Activated naive CD8-positive, alpha-beta T cell treated with anti-CD3 and anti-CD28 coated beads, Interleukin-2, amount 50 U/mL, for 24 hours (primary cell): ENCODE measurements at places on chromosomes 16 and 17.
A peak's percentile ranks its signal among the peaks of the same experiment; 100 is the strongest.

DNA sequence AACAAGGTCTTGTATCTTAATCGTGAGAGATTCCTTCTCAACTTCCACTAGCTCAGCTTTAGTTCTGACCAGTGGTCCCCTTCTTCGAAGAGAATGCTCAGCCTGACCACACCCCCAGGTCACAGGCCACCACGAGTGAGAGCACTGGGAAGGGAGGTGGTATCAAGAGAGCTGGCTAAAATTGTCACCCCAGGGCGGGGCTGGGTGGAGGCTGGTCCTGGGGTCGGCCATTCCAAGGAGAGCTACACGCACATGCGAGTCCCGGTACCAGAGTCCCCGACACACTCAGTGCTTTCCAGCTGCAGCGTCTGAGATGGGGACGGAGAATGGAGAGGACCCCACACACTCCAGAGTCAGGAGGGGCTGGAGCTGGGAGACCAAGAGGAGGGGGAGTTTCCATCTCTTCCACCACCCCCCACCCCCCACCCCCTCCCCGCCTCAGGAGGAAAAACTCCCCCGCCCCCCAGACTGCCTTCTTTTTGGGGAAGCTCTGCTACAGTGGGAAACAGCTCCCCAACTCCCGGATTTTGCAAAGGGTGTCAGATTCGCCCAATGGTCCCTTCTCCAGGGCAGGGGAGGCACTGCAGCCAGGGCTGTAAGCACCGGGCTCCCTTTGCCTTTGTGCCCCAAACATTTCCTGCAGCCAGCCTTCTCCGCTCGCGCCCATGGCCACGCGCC is 1.6 kb downstream of the C1QL1 start:
- H3K4me3 ChIP-seq, result no peak overlapping the region
- H3K36me3 ChIP-seq, result no peaks in the 10 kb centered on the region
- peaks cover 61% of the 10 kb centered on the region for H3K27me3 ChIP-seq
- DNase-seq, result no peak

DNA sequence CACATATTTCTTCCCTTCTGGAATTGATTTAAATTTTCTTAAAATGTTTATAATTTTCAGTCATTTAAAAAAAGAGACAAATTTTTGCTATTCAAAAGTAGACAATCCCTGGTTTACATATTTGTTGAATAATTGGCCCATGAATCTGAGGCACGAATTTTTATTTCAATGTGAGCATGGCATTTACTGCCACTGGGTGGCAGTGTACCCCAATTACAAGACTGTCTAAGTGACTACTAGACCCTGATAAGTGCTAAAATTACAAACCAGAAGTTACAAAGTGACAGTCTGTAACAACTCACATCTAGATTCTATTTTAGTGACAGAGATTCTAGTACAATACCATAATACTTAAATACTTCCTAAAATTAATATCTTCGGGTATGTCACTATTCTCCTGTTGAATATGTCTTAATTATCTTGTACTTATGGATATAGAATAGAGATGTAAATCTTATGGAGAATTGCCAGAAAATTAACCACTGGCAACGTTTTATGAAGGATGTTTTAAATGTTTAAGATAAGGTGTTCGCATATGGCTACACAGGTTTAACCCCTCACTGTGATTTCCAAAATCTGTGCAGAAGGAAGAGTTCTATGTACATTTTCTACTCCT is 235.8 kb downstream of the MAP2K4 start:
- H3K27ac ChIP-seq, result no peak overlapping the region
- peak; percentile 7 for DNase-seq
- no peak overlapping the region for H3K4me3 ChIP-seq
- H3K27me3 ChIP-seq, result no peaks in the 10 kb centered on the region
- no peaks in the 10 kb centered on the region for H3K4me1 ChIP-seq
- no peaks in the 10 kb centered on the region for H3K36me3 ChIP-seq

DNA sequence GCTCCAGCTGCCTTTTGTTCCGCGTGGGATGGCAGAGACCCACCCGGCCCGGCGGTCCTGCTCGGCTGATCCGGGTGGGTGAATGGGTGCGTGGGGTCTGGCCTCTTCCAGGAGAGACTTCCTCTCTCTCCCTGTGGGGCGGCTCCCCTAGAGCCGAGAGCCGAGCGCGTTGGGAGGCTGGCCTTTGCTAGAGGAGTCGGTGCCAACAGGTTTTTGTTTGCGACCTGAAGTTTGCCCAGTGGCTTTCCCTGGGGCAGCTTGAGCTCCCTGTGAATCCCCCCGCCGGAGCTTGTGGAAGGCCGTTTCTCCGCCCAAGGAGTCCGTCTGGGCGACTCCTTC is 970 bp downstream of the EPN2 start:
- peak overlapping the region; percentile 82 for H3K4me3 ChIP-seq
- H3K36me3 ChIP-seq, result no peaks in the 10 kb centered on the region
- no peak overlapping the region for H3K27ac ChIP-seq
- H3K27me3 ChIP-seq, result peaks cover 10% of the 10 kb centered on the region
- H3K4me1 ChIP-seq, result peaks cover 8% of the 10 kb centered on the region

DNA sequence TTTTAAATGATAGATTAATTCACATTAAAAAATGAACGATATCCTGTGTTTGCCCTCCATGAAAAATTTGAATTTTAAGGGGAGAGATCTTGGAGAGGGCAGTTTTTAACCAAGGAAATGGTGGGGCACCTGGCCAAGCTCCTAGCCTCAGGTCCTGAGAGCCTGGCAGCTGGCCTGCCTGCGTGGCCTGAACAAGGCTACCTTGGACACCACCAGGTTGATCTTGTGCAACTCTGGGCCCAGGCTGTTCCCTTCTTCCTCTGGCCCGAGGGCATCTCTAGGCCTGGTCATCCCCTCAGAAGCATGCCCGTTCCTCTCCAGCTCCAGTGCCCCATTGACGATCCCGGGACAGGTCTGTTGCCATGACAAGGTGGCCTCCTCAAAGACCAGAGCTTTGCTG is 33.4 kb upstream of the LONP2 start:
- no peak overlapping the region for H3K27ac ChIP-seq
- no peak overlapping the region for H3K4me3 ChIP-seq
- H3K36me3 ChIP-seq, result no peaks in the 10 kb centered on the region
- no peak for DNase-seq
